ENCODE measurements at places on chromosomes 1 and 21. TPM values are rescaled to one million over a fixed set of nuclear protein-coding genes. Genes with fewer than 3 reads are reported as not detected.

CELA3A gene
- not detected for total RNA-seq

DNA sequence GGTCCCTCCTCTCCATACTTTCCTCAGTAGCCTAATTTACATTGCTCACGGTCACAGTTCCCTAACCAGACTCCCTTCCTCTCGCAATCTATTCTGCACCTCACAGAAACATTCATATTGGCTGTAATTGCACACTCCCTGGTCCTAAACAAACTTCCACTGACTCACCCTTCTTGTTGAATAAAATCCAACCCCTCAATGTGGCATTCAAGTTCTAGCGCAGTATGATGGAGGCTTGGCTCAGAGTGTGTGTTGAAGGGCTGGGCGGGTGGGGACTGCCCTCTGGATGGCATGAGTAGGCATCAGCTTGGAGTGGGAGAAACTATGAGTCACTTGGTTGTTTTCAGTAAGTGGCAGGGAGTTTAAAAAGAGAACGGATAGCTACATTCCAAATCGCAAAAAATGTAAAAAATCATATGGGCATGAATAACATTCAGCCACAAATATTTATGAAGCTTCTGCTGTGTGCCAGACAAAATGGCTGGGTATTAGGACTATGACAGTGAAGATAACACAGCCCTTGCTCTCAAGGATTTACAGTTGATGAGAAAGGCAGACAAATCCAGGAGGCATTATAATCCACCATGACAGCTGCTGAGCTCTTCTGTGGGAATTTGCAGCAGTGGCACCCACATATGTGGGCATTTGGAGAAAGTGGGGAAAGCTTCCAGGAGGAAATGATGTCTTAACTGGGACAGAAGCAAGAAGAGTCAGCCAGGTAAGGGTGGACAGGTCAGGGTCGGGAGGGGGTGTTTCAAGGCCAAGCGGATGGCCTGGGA, 42.2 kb upstream of the LYST start:
- no peaks in the 10 kb centered on the region for H3K36me3 ChIP-seq
- peaks cover 23% of the 10 kb centered on the region for H3K4me1 ChIP-seq
- no peak overlapping the region for H3K4me3 ChIP-seq
- H3K27me3 ChIP-seq = no peaks in the 10 kb centered on the region

- no peak overlapping the region for H3K4me3 ChIP-seq
- H3K36me3 ChIP-seq = peaks cover 26% of the 10 kb centered on the region
- no peaks in the 10 kb centered on the region for H3K27me3 ChIP-seq
Observed at GRCh38 chr21:46375560-46376230, 51.7 kb downstream of the PCNT start.

OBSCN gene
- total RNA-seq = 14.3 TPM

DNA sequence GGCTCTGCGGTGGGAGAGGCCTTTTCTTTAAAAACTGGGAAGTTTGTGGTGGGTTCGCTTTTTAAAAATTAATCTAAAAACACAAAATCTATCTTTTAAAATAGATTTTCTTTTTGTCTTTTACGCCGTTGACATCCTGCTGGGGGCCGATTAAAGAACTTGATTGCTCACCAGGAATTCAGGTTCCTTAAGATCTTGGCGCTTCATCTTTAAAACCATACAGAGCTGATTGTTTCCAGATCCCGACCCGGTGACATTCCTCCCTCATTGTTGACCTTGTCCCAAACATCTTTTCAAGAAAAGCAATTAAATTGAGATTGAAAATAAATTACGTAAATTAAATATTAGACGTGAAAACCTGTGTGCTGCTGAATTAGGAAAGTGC, 546 bp upstream of the ZNF697 start:
- H3K27me3 ChIP-seq = peaks cover 58% of the 10 kb centered on the region
- peak overlapping the region; percentile 71 for H3K4me3 ChIP-seq
- no peak for DNase-seq
- peaks cover 13% of the 10 kb centered on the region for H3K4me1 ChIP-seq

DNA sequence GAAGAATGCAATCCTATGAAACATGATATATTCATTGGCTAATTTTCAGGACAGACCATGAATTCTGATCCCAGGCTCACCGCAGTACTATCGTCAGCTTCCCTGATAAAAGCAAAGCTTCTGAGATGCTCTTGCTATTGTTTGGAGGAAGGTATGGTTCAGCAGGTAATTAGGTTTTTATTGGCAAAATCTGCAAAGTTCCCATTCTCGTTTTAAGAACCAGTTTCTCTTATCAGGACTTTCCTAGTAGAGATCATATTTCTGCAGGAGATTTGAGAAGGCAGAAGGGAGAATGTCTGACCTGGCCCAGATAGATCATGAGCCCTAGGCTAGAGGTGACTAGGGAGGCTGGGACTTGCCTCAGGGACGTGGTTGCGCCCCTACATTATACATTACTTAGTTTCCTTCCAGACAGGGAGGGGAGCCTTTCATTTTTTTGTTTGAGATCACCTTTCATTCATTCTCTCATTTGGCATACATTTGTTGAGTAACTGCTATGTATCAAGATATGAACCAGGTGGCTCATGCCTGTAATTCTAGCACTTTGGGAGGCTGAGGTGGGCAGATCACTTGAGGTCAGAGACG, 108.8 kb downstream of the NRIP1 start:
- H3K27me3 ChIP-seq = no peaks in the 10 kb centered on the region
- H3K27ac ChIP-seq = no peak overlapping the region
- H3K36me3 ChIP-seq = no peaks in the 10 kb centered on the region
- H3K4me1 ChIP-seq = no peaks in the 10 kb centered on the region

MUL1 gene
- 16.7 TPM for total RNA-seq

GRCh38 chr21:41459884-41460534, 34.0 kb downstream of the MX1 start:
- peaks cover 15% of the 10 kb centered on the region for H3K36me3 ChIP-seq
- H3K27me3 ChIP-seq = no peaks in the 10 kb centered on the region
- no peaks in the 10 kb centered on the region for H3K4me1 ChIP-seq
- no peak overlapping the region for H3K27ac ChIP-seq

DNA sequence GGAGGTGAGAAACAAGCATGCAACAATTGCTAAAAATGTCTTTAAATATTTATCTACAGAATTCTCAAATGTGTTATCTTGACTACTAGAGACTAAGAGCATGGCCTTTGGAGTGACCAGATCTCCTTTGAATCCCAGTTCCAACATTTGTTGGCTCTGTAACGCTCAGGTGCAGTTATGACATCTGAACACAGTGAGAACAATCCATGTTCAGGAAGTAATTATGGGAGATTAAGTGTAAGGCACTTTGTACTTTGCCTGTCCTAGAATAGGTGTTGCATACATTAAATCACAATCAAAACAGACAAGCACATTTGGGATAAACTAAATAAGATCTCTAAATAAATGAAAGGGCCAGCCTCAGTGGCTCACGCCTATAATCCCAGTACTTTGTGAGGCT, 454.5 kb downstream of the SMYD3 start:
- H3K4me3 ChIP-seq = no peak overlapping the region
- no peak for DNase-seq
- no peak overlapping the region for H3K27ac ChIP-seq
- H3K36me3 ChIP-seq = peaks cover 16% of the 10 kb centered on the region
- no peaks in the 10 kb centered on the region for H3K4me1 ChIP-seq

DNA sequence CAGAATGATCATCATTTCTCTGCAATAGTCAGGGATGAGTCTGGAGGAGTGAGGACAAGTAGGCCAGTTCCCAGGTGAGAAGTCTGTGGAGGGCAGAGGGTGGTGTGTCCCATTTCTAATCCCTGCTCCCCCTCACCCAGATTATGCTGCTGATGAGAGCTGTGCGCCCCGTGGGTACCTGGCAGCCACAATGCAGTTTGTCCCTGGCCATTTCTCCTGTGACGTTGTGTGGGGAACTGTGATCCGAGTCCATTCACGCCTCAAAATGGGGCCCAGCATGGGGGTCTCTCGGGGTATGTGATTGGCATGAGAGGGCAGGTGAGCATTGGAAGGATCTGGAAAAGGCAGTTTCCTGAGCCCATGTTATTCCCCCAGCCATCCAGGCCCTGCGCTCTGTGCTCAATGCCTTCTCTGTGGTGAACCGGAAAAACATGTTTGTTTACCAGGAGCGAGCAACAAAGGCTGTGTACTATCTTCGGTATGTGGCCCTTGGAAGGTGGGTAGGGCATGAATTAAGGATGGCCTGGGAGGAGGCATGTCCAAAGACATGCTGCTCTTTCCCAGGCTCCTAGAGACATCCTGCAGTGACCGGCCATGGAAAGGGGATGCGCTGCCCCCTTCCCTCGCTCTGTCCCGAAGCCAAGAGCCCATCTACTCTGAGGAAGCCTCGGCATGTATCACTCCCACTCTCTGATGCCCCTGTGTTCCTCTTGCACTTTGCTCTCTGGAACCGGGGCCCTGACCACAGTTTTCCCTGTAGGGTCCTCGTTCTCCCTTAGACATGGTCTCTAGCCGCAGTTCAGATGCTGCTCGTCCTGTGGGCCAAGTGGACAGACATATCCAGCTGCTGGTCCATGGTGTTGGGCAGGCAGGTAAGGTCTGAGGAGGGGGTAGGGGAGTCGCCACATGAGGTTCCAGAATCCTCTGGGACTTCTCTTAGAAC, 16.4 kb downstream of the HYI start:
- H3K4me3 ChIP-seq = no peak overlapping the region
- H3K36me3 ChIP-seq = peaks cover 20% of the 10 kb centered on the region
- DNase-seq = no peak
- H3K27me3 ChIP-seq = no peaks in the 10 kb centered on the region
- no peaks in the 10 kb centered on the region for H3K4me1 ChIP-seq
- no peak overlapping the region for H3K27ac ChIP-seq

DNA sequence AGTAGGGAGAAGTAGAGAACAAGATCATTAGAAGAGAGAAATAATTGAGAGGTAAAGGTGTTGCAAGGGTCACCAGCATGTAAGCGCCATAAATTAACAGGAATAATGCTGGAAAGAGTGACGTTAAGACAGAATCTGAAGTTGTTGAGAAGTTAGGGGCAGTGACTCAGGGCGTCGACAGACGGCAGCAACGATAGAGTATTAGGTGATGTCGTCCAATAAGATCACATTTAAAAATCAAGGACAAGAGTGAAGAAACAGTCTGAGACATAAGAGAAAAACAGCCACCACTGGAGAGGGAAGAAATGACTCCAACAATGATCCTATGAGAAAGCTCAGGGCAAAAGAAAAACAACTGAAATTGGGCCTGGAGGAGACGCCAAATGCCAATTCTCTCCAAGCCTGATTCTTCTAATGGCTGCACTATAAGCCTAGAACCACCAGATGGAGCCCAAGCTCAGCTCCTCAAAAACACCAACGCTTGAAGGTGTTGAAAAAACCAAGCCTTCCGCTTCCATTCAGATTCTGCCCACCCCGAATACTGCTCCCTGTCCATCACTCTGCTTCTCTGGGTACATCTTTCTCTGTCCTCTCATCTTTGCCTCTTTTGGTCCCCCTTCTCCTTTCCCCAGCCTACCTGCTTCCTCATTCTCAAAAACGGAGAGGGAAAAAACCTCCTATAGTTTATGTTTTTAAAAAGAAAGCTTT, 70.0 kb downstream of the LUZP1 start:
- peaks cover 7% of the 10 kb centered on the region for H3K36me3 ChIP-seq
- no peaks in the 10 kb centered on the region for H3K27me3 ChIP-seq

DNA sequence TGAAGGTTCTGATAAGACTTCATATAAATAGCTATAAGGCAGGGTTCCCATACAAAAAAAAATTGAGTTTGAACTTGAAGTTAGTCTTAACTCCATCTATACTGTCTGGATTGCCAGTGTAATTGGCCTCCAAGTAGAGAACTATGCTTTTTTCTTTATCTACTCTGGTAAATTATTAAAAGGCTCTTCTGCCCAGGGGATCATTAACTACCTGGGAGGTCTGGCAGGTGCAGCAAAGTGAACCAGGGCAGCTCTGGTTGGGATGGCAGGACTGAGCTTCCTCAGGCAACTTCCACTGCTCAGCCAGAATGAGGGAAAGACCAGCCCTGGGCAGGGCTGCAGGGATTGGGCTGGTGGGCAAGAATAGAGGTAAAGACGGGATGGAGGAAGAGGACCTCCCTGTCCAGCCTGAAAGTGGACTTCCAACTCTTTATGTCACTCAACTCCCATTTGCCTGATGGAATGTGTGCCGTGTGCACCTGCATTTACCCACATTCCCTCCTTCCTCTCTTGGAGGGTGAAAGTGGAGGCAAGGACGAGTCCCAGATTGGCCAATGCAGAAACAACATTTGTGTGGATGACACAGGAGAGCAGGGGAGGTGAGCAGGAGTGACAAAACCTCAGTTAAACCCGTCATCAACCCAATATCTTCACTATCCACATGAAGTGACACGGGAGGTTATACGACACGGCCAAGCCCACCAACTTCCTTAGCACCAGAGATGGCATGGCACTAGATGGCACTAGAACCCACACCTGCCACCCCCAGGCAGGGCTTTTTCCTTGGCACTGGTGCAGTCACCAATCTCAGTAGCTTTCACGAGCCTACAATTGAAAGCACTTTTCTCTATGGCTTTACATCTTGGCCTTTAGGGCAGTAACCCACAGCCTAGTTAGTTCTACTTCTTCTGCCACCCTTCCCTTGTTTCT, 25.2 kb downstream of the CCN1 start:
- no peaks in the 10 kb centered on the region for H3K4me1 ChIP-seq
- H3K36me3 ChIP-seq = no peaks in the 10 kb centered on the region
- no peak overlapping the region for H3K4me3 ChIP-seq
- DNase-seq = no peak
- H3K27me3 ChIP-seq = no peaks in the 10 kb centered on the region
- H3K27ac ChIP-seq = no peak overlapping the region
